ENCODE measurements at places on chromosomes 7 and 10. TPM values are rescaled to one million over a fixed set of nuclear protein-coding genes. Genes with fewer than 3 reads are reported as not detected.

DNA sequence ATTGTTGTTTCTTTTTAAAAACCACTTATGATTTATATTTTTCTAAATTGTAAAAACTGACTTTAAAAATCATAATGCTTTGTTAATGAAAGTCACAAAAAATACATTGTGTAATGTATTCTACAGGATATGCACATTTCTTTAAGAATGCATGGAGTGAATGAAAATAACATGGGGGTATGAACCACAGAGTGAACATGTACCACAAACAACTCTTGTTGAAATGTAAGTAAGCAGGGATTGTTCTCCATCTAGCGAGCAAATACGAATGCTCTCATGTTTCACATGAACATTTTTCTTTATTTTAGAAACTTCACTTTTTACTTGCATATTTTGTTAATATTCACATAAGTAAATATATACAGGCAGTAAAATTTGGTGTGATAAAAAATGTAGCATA lies 35.6 kb upstream of the LAMB4 start:
- DNase-seq, result no peak

- no peak for DNase-seq
Measured at GRCh38 chr7:15099074-15099473, 196.5 kb upstream of the DGKB start.

DNA sequence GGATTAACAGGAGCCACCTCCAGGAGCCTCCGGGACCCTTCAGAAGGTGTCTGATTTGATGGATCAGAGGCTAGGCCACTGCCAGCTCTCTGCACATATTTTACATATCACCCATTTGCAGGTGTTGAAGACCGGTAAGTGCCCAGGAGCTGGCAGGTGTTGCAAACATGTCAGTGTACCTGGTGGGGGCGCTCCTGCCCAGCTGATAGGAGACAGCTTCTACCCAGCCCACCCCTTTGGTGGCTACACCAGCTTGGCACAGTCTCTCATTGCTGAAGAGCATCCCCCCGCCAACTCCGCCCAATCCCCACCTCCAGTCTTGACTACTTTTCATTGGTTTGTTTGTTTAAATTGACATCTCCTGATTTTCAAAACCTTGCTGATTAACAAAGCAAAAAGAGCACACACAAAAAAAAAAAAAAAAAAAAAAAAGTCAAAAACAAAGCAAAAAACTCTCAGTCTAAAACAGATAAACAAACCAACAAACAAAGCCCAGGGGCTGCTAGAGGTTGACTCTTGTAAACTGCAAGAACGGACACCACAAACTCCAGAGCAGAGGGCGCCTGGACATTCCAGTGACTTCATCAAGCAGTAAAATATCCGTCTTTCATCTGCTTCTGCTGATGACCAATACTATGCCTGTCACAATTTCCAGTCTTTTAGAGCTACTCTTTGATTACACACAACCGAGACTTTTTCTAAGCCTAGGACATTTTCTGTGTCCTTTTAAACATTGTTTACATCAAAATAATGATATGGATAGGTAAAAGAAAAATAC lies 275.3 kb downstream of the NRG3 start:
- DNase-seq, result no peak

DNA sequence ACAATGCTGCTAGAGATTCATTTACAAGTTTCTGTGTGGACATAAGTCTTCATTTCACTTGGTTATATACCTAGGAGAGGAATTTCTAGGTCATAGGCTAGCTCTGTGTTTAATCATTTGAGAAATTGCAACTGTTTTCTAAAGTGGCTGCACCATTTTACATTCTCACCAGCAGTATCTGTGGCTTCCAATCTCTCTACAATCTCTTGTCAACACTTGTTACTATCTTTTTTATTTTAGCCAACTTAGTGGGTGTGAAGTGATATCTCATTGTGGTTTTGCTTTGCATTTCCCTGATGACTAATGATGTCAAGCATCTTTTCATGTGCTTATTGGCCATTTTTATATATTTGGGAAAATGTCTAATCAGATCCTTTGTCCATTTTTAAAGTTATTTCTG lies 53.0 kb upstream of the DRGX start:
- peak; percentile 5 for DNase-seq

DNA sequence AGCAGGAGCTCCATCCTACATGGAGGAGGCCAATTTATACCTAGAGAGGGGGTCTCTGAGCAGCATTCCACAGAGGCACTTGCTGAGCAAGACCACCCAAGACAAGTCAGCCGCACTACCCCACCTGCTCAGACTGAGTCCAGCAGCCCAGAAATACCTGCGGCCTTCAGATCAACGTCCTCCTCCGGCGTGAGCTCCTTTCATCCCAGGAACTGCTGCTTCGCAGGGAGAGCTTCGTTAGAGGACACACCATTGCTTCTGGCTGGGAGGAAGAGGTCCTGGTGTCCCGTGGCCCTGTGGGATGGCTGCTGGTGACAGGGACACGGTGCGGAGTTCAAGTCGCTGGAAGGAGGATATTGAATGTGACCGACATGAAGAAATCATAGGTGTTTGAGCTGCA lies 216.9 kb upstream of the PPP2R2D start:
- no peak for DNase-seq

DNA sequence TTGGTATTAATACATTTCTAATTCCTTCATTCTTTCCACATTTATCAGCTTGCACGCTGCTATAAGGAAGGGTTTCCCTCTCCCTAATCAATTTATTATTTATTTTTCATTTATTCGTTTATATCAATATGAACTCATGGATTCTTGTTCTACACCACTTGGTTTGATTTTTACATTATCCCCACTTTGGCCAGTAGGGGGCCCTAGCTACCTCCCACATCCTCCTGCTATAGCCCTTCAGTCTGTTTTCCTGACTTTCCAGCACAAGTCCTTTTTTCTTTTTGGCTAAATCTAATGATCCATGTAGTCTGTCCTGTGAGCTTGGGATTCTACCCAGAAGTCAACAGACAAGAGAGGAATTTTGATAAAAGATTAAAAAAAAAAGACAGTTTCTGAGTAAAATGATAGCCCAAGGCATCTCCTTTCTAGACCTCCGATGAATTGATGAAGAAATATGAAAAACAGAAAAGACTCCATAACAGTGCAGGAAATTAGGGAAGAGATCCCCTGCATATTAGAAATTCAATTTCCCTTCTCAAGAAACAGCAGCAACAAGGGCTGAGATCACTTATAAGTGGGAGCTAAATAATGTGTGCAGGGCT lies 47.7 kb downstream of the LYZL2 start:
- DNase-seq, result peak; percentile 55

- no peak for DNase-seq
Measured at GRCh38 chr10:126011995-126012394, 115.6 kb downstream of the FANK1 start.

- DNase-seq, result no peak
Measured at GRCh38 chr10:1168763-1169162, 112.6 kb downstream of the WDR37 start.

- DNase-seq, result no peak
Measured at GRCh38 chr7:98493030-98493778, 92.3 kb upstream of the BAIAP2L1 start.

- DNase-seq, result no peak
Measured at GRCh38 chr7:440059-440749, 79.4 kb downstream of the PDGFA start.

- no peak for DNase-seq
Measured at GRCh38 chr7:28182071-28182471, 1.5 kb upstream of the JAZF1 start.

GRCh38 chr7:95605275-95605674 lies 9.0 kb upstream of the PDK4 start:
- no peak for DNase-seq

- DNase-seq, result no peak
Measured at GRCh38 chr10:125154529-125154928, 5.8 kb downstream of the CTBP2 start.

ARHGEF35 gene
- 1.4 TPM for total RNA-seq

PCGF6 gene
- total RNA-seq, result 15.1 TPM

GIMAP5 gene
- total RNA-seq, result not detected

FRMPD2 gene
- not detected for total RNA-seq

CASP7 gene
- total RNA-seq, result 53.1 TPM

All from RPMI7951 (cell line).